GM04503 (cell line): ENCODE measurements at places on chromosomes 5 and 9.

- DNase-seq = no peak
Measured at GRCh38 chr9:127970401-127971313, 10.1 kb downstream of the EEIG1 start.

DNA sequence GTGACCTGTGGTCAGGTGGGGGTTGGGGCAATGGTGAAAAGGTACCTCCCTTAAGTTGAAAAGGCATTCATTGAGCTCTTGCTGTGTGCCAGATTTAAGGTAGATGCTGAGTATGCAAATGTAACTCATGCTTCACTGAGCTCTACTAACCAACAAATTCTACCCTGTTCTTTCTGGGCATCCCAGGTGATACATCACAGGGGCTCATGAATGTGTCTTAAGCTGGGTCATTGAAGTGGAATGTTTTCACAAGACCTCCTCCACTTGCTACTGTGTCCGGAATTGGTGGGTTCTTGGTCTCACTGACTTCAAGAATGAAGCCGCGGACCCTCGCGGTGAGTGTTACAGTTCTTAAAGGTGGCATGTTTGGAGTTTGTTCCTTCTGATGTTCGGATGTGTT, 362.8 kb upstream of the ZNF462 start:
- DNase-seq = no peak

DNA sequence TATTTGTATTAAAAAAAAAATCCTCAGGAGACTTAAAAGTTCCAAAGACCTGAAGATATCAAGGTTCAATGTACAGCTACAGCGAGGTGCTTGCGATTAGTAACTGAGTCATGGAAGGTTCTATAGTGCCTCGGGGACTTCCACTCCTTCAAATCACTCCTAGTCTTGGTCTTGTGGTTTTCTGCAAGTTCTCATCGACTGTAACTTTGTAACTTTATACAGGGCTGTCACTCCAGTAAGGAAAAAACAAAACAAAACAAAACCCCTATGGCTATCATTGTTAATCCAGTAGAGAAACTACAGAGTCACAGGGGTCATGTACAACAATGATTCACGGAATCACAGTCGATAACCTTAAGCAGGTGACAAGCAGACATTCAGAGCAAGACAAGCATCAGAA, 39.8 kb upstream of the SELENOP start:
- DNase-seq = no peak

DNA sequence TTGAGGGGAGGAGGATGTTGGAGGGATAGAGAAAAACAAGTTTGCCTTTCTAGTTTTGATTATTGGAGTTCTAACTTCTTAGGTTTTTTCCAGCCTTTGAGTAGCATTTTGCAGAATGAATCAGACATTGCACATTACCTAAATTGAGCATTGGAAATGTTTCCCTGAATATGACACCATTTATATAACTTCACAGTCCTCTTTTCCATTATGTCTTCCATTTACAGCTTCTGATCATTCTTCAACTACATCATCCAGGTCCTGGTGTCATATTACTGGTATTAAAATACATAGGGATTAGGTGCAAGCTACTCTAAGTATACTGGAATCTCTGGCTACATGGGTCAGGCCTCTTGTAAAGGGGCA, 286.1 kb downstream of the ARHGAP26 start:
- DNase-seq = no peak

- DNase-seq = no peak
Measured at GRCh38 chr5:149834246-149834855, 104.2 kb downstream of the PPARGC1B start.

DNA sequence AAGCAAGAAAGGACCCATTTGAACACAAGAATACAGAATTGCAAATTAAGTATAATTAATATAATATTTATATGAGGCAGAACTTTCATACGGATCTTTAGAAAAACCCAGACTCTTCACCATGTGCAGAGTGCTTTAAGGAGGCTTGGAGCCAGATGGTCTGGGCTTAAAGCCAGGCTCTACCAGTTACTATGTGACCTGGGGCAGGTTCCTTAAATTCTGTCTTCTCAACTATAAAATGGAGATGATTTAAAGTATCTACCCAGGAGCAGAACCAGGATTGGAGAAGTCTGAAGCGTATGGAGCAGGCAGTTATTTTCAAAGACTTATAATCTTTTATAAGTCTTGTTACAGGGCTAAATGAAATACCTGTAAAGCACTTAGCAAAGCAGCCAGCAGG, 202.1 kb downstream of the TSSK1B start:
- DNase-seq = no peak

DNA sequence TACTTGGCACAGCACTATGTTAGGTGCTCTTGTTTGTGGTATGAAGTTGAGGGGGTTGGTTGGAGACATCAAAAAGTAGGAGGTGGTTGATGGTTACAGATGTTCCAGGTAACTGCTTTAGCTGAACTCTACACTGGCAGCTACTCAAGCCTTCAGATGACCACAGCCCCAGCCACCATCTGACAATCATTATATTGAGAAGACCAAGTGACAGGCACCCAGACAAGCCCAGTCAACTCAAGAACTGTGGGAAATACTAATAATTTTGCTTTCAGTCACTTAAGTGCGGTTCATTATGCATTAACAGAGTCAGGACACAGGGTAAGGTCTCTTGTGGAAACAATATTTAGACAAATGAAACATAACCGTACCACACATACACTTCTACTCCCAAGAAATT, 38.9 kb upstream of the SLIT3 start:
- DNase-seq = no peak

DNA sequence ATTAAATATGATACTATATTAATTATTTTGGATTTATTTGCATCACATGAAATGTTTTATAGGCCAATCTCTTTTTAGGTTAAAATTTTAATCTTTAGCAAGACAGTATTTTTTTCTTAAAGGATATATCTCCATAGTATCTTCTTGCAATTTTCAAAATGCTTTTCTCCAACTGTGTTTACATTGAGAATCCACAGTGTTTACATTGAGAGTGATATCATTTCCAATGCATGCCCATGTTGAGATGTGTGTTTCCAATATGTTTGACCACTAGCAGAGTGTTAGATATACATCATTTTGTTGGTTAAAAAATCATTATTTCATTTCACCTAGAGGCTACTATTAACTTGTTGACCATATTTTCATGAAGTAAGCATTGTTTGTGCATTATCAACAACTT, 17.3 kb downstream of the VCAN start:
- DNase-seq = no peak

- DNase-seq = peak; percentile 54
Measured at GRCh38 chr9:99037769-99038483, 67.0 kb upstream of the TGFBR1 start.

DNA sequence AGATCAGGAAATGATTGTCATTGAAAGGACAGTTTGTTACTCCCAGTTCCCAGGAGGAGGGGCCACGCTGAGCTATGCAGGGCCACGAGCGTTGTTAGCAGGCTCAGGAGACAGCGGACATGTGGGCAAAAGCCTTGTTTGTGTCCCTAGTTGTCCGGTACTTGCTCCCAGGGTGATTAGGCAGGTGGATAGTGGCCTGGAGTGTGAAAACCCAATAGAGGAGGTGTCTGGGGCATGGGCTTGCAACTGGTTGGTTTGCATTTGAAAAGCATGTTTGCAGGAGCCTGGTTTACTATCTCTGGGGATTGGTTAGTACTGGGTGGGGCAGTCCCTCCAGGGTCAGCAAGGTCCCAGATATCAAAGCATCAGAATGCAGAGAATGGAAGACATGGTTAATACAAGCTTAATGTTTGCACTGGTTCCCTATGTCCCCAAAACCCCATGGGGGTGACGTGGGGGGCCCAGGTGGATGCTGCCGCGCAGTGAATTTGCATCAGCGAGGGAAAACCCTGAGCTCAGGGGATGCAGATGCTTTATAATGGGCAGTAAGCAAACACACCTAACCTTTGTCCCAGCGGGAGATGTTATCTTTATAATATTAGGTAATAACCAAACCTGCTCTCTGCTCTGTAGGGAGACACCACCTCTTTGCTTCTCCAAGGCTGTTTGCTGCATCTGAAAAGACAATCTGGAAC, 39.7 kb downstream of the ROPN1L start:
- no peak for DNase-seq

DNA sequence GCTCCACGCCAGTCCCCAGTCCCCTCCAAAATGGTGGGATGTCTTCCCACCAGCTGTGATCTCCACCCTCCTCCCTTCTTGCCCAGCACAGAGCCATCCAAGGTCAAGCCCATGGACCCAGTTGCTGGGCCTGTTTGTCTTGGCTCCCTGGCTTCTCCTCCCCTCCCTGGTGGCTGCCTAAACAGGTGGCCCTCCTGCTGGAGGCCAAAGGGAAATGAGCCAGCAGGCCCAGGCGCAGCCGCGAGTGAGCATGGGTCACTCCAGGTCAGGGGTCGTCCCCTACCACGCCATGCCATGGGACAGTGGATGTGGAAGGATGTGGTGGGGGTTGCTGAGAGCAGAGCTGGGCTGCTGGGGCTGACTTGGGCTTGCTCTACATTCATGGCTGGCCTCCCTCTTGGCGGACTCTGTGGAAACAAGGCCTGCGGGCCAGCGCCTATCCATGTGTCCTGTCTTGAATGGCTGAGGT, 33.6 kb downstream of the COL15A1 start:
- no peak for DNase-seq

GRCh38 chr5:96121364-96121763, 159.7 kb upstream of the ELL2 start:
- no peak for DNase-seq

GRCh38 chr9:124000161-124000783, 11.3 kb upstream of the LHX2 start:
- no peak for DNase-seq

DNA sequence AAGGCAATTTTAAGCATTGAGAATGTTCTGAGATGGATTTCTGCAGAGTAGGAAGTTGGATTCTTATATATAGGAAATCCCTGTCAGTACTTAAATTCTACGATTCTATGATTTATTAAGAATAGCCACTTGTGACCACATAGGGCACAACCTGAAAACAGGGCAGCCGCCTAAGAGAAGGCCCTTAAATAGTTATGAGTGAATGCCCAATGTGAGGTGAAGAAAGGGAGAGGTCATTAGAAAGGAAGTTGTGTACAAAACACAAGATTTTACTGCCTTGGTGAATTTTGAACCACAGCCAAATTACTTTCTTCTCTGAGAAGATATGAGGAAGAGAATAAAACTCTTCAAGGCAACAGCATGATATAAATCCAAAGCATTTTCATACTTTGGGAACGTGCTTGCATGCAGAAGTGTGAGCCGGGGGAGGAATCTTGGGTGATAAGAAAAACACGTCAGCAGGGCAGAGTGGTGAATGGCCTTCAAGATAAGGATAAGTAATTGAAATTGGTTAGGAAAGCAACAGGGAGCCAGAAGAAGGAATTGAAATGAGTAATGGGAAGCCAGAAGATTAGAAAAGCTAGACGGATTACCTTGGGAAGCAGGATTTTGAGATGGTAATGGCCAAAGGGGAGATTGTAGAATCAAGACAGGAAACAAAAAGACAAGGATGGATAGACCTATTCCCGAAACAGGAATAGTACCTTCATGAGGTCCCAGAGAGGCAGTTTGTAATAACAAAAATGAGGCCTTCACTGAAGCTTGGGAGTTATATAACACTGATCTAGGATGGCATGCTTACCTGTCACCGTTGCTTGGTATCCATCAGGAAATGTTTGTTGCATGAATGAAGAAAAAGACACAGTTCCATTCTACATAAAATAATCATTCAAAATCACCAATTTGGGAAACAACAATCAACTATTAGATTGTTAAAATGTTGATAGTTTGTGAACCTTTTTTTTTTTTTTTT, 244.3 kb downstream of the PDE4D start:
- no peak for DNase-seq

DNA sequence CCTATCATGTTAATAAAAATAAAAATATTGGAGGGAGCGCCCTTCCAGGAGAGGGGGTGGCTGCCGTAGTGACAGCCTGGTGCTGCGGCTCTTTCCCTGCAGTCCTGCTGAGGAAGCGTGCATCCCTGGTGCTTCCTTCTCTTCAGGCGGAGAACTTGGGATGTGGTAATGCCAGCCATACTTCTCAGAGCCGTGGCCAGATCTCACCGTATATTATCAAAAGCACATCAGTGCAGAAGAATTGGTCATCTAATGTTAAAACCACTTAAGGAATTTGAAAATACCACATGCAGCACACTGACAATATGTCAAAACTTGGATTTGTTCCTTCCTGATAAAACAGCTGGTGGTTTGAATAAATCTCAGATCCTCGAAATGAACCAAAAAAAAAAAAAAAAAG, 17.7 kb downstream of the C9orf40 start:
- no peak for DNase-seq

GRCh38 chr9:77673941-77674791, 26.0 kb upstream of the GNA14 start:
- DNase-seq = no peak
